ENCODE measurements at places on chromosomes 4 and X.

DNA sequence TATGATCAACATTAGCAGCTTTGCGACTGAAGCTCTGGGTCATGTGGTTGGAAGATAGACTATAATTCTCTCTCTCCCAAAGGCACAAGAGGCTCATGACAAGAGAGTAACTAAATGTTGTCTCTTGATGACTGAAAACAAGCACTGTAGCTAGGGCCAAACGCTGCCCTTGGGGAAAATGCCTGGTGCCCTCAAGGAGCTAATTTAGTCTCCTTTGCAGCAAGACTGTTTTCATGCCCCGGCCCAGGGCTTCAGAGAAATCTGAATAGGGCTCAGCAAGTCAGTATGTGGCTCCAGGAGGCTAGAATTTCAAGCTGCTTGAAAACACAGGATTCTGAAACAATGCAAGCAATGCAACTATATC, 411.9 kb downstream of the GPAT3 start:
- no peak for DNase-seq

GRCh38 chr4:130468340-130468739, 1372.4 kb downstream of the C4orf33 start:
- DNase-seq, result no peak

GRCh38 chrX:19392703-19393102, 49.0 kb downstream of the PDHA1 start:
- no peak for DNase-seq

GRCh38 chrX:73765776-73766430, 202.9 kb downstream of the CHIC1 start:
- no peak for DNase-seq

GRCh38 chr4:158861766-158862165, 92.9 kb downstream of the FNIP2 start:
- DNase-seq, result no peak

- DNase-seq, result no peak
These were observed 629.6 kb upstream of the HTR2C start for GRCh38 chrX:113954297-113954696.

- DNase-seq, result no peak
These were observed 67.0 kb downstream of the SEL1L3 start for GRCh38 chr4:25795566-25796454.

DNA sequence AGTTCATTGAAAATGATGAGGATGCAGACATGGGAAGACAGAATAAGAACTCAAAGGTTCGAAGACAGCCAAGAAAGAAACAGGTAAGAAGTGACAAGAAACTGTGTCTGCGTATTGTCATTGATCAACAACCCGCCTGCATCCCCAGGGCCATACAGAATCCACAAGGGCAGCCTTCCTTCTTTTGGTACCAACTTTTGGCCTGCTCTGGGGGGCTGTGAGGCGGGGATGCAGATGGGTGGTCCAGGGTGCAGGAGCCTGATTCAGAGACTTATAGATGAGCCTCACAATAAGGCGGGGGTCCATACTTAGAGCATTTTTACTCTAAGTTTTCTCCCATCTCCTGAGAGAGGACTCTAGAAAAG, 9.0 kb downstream of the CC2D2A start:
- DNase-seq, result no peak

DNA sequence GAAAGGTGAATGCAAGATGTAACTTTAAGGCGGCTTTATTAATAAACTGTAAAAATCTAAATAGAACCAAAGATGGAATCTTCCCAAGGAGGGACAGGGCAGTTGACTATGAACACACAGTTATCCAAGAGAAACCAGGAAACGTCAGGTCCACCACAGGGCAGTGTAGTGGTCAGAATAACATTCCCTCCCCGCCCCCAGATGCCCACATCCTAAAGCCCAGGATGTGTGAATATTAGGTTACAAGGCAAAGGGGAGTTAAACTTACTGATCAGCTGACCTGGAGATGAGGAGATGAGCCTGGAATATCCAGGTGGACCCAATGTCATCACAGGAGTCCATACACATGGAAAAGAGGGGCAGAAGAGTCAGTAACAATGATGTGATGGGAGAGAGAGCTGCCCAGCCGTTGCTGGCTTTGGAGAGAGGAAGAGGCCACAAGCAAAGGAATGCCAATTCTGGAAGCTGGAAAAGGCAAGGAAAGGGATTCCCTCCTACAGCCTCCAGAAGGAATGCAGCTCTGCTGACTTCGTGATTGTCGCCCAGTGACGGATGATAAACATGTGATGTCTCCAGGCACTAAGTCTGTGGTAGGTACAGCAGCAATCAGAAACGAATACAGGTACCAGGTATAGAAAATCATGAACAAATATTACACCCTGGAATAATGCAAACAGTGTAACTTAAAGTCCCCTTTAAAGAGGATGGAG, 5.2 kb downstream of the SH3KBP1 start:
- no peak for DNase-seq

DNA sequence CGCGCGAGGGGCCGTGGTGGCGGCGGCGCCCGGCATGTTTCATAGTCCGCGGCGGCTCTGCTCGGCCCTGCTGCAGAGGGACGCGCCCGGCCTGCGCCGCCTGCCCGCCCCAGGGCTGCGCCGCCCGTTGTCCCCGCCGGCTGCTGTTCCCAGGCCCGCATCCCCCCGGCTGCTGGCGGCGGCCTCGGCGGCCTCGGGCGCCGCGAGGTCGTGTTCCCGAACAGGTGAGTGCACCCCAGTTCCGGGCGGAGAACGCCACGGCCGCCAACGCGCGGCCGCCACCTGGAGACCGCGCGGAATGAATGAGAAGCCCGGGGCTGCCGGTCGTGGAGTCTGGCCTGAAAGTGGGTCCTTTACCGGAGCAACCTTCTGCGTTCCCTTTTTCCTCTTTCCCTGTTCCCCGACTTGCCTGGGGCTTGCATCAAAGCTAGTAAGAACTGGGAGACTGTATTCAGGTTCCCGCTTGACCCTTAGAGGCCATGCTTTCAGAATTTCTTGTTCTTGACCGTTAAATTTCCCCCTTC, 429 bp downstream of the NOCT start:
- DNase-seq, result peak; percentile 6

- DNase-seq, result no peak
These were observed 517.0 kb downstream of the ZIC3 start for GRCh38 chrX:138082896-138083295.

GRCh38 chrX:112808651-112809195, 31.9 kb downstream of the AMOT start:
- DNase-seq, result no peak

DNA sequence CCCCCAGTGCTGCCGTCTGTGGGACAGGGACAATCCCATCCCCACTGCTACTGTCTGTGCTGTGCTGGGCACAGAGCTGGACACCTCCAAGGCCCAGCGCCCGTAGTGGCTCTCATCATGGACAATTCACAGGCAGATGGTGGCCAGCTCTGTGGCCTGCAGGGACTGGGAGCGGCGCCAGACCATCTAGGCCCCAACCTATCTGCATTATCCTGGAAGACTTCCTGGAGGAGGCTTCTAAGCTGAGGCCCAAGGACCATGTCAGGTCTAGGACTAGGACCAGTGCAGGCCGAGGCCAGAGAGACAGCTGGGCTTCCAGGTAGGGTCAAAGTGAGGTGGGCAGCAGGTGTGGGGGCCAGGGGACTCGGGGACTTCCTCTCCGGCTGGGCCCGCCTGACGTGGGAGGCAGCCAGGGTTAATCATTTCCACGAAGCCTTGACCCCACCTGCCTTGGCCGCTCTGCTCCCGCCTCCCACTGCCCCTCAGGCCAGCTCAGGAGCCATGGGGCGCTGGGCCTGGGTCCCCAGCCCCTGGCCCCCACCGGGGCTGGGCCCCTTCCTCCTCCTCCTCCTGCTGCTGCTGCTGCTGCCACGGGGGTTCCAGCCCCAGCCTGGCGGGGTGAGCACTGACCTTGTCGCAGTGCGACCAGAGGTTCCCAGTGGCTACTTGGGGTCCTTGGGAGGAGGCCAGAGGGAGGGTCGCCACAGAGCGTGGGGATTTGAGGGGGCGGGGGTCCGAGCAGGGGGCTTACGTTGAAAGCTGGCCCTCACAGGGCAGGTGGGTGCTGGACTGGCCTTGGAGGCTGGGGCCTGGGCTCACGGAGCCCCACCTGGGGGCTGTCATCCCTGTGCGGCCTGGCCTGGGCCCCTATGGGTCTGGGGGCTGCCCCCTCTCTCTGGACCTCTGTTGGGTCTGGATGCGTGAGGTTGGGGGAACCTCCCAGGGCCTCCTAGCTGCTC, at the start of gene HGFAC:
Gene HGFAC, plus strand, starts transcription at position 468 of the 959 bp plus-strand sequence. Its CDS starts 34 bp downstream, at position 502.
- no peak for DNase-seq

GRCh38 chr4:47718696-47719095, 119.2 kb downstream of the CORIN start:
- no peak for DNase-seq

GRCh38 chrX:69070949-69071650, 94.2 kb downstream of the PJA1 start:
- DNase-seq, result no peak

- DNase-seq, result no peak
These were observed 222 bp downstream of the SMAD1 start for GRCh38 chr4:145481942-145482208.

- no peak for DNase-seq
These were observed 674.3 kb downstream of the IQCM start for GRCh38 chr4:149141391-149141790.

GRCh38 chrX:135520022-135520552, 373 bp upstream of the INTS6L start:
- no peak for DNase-seq

DNA sequence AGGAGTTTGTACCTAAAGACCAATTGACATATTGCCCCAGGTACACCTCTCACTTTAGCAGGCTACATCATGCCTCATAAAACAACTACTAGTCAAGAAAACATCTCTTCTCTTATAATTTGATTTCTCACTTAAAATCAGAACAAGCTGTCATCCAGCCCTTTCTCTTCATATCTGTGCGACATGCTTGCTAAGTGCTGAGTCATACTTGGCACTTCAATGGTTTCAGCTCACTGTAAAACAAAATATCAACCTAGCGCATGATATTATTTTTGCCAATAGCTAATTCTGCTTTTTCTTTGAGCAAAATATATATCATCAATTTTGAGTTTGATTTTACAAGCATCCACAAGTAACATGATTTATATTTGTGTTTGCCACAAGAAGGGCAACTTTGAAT, 27.9 kb upstream of the FUNDC1 start:
- no peak for DNase-seq

GRCh38 chr4:128827296-128827695, 17.8 kb downstream of the JADE1 start:
- no peak for DNase-seq

- DNase-seq, result no peak
These were observed 29.8 kb upstream of the TMEM150C start for GRCh38 chr4:82591592-82591991.

DNA sequence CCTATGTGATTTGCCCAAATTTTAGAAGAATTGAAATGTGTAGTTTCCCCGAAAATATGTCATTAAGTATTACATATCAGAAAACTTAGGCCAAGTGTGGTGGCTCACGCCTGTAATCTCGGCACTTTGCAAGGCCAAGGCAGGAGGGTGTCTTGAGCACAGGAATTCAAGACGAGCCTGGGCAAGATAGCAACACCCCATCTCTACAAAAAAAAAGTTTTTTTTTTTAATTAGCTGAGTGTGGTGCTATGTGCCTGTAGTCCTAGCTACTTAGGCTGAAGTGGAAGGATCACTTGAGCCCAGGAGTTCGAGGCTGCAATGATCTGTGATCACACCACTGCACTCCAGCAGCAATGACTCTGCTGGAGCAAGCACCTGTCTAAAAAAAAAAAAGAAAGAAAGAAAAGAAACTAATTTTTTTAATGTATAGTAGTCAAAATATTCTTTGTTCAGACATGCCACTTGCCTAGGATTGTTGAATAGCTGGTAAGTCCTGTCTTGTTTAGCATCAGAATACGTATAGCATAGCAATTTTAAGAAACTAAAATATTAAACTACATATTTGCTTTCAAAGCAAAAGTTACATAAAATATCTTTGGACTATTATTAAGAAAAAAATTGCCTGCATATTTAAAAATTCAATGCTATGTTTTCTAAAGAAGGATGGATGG, 40.1 kb upstream of the GAB1 start:
- no peak for DNase-seq

GRCh38 chrX:15043538-15043937, 170.3 kb downstream of the MOSPD2 start:
- DNase-seq, result no peak

DNA sequence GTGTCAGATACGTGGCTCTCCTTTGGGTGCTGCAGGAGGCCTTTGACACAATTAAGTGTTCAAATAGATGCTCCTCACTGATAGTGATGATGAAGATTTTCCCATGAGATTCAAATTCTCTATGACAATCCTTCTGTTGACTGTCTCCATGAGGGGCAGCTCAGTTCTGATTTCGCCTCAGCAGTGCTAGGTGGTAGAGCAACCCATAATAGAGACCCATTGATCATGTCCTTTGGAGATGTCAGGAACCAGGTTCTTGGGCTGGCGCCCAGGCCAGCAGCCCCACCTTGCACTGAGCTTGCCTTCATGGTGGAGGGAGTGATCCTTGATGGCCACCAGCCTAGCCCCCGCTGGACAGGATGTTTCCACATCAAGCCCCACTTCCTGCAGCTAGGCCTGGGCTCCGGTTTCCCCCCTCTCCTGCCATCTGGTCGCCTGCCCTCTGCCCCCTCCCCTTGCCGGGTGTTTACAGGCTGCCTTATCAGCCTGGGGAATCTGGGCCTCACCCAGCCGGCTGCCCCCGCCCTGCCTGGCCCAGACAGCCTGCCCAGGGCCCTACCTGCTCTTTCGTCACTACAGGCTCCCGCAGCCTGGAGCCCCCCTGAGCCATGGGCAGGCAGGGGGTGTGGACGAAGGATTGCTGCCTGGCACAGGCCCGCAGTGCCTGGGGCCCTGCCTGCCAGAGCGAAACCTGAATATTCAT, 12.6 kb downstream of the ELF4 start:
- no peak for DNase-seq

GRCh38 chrX:107787827-107788226, 10.3 kb downstream of the NCBP2L start:
- no peak for DNase-seq

GRCh38 chr4:168487282-168488035, 7.2 kb upstream of the DDX60L start:
- no peak for DNase-seq

DNA sequence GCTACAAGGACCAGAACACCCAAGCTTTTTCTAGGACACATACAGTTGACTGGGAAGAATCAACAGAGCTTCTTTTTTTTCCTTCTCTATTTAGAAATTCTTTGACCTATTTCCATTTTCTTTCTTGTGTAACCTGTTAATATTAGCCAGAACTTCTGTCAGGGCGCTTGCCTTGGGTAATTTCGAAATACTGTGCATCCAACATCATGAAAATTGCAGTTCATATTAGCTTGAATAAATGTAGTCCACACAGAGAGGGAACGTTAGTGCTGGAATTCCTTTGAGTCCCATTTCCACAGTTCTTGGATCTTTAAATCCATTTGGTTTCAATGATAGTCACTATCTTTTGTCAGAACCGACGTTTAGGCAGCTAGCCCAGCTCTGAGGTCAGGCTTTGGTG, 141.8 kb downstream of the MXRA5 start:
- DNase-seq, result no peak

Measured in stimulated activated CD8-positive, alpha-beta memory T cell treated with anti-CD3 and anti-CD28 coated beads, Interleukin-7, amount 100 ng/mL, for 1 hour (primary cell).